Mesothelial cell of epicardium (in vitro differentiated cells): ENCODE measurements at places on chromosomes 12 and 14.

- no peak for DNase-seq
These were observed 77.7 kb upstream of the KCNJ8 start for GRCh38 chr12:21852251-21852650.

- DNase-seq: no peak
These were observed 45.8 kb downstream of the NEUROD4 start for GRCh38 chr12:55065535-55065934.

- DNase-seq: no peak
These were observed 13.8 kb upstream of the KCNJ8 start for GRCh38 chr12:21788089-21788983.

- DNase-seq: no peak
These were observed 326.4 kb downstream of the NUAK1 start for GRCh38 chr12:105812366-105812765.

DNA sequence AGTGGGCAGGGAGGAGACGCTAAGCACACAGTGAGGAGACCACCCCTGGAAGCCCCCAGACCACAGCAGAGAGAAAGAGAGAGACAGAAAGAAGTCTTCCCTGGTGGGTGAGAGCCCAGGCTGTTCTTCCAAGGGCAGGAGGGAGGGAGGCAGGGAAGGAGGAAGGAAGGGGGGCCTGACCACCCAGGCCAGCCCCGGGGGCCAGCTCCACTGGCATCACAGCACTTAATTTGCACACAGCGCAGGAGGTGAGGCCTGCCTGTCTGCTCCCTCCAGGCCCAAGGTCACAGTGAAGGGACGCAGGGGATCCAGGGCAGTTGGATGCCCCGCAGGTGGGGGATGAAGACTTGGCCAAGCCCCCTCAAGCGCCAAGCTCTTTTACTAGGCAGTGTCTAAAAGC is 141.9 kb upstream of the C14orf180 start:
- DNase-seq: no peak

DNA sequence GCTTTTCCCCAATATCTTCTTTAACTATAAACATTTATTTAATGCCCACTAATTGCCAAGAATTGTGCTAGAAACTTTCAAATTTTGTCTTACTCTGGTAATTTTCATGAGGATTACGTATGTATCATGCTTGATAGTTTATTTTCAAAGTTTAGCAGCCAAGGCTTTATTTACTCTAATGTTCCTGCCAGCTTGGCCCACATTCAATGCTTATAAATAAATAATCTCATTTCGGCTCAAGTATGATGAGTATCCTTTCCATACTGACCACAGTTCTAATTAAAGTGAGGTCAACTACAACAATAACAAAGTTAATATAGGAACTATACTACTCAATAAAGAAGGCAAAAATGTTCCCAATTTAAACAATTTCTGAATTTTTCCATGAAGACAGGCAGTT is 259.2 kb downstream of the MED13L start:
- DNase-seq: no peak

GRCh38 chr12:9634177-9634803 is 26.6 kb upstream of the KLRB1 start:
- no peak for DNase-seq

GRCh38 chr12:50740307-50740706 is 23.6 kb upstream of the ATF1 start:
- DNase-seq: no peak

DNA sequence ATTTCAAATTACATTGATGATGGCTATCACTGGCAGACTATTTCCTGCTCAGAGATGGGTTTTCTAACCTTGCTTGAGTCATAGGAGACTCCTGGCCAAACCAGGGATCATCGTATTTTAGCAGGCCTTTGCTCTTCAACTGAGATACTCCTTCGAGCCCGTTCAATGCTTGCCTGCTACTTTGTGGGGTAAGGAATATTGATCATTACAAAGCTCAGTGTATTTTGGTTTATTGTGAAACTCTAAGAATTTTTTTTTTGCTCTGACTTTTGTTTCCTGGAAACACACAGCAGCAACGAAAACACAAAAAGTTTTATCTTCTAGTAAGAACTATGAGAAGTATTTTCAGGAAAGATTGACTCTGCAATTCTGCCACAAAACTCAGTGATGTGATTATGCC is 4.1 kb downstream of the GPRC5D start:
- no peak for DNase-seq

- no peak for DNase-seq
These were observed 25.2 kb upstream of the OAS1 start for GRCh38 chr12:112881602-112882001.

- no peak for DNase-seq
These were observed 54.6 kb downstream of the PROX2 start for GRCh38 chr14:74821267-74821915.

DNA sequence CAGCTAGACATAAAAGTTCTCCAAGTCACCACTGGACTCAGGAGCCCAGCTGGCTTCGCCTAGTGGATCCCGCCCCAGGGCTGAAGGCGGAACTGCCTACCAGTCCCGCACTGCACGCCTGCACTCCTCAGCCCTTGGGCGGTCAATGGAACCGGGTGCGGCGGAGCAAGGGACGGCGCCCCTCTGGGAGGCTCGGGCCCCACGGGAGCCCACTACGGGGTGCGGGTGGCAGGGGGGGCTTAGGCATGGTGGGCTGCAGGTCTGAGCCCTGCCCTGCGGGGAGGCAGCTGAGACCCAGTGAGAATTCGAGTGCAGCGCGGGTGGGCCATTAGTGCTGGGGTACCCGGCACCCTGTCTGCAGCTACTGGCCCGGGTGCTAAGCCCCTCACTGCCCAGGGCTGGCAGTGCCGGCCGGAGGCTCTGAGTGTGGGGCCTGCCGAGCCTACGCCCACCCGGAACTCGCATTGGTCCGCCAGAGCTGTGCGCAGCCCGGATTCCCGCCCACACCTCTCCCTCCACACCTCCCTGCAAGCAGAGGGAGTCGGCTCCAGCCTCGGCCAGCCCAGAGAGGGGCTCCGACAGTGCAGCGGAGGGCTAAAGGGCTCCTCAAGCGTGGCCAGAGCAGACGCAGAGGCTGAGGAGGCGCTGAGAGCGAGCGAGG is 11.4 kb upstream of the G2E3 start:
- DNase-seq: no peak

GRCh38 chr12:6697584-6698351 is 2.8 kb downstream of the PIANP start:
- DNase-seq: no peak

GRCh38 chr12:75042125-75042524 is 167.5 kb downstream of the KCNC2 start:
- no peak for DNase-seq

- no peak for DNase-seq
These were observed 27.2 kb upstream of the MLXIP start for GRCh38 chr12:122051231-122051876.

- DNase-seq: no peak
These were observed 198.0 kb upstream of the EEA1 start for GRCh38 chr12:93127107-93127560.

DNA sequence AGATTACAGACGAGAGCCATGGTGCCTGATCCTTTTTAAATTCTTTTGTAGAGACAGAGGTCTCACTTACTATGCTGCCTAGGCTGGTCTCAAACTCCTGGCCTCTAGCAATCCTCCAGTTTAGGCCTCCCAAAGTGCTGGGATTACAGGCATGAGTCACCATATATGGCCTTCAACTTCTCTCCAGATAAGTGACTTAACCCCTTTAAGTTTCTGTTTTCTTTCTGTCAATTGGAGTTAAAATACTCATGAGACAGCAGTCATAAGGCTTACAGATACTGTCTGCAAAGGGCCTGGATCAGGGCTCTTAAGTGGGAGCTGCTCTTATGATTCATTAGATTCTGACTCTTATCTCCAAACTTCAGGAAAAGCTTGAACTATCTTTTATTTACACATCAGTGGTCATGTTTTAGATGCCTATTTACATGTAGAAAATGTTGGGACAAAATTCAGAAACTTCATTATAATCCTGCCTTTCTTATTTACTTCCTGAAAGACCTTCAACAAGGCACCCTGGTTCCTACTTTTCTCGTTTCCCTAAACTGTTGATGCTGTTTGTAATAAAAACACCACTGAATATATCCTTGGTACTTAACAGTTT is 271.5 kb upstream of the TBX3 start:
- DNase-seq: no peak

- no peak for DNase-seq
These were observed 86.8 kb downstream of the ADGRD1 start for GRCh38 chr12:131040491-131040890.

DNA sequence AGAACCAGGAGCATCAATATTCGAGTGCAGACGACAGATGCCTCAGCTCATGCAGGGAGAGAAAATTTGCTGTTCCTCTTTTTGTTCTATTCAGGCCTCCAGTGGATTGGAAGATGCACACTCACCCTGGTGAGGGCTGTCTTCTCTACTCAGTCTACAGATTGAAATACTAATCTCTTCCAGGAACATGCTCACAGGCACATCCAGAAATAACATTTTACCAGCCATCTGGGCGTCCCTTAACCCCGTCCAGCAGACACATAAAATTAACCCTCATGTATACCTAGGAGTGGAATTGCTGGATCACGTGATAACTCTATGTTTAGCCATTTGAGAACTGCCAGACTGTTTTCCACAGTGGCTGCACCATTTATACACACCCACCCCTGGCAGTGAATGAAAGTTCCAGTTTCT is 4.5 kb upstream of the OAS2 start:
- DNase-seq: no peak

- DNase-seq: no peak
These were observed 319.8 kb downstream of the CEP128 start for GRCh38 chr14:80621701-80622100.

DNA sequence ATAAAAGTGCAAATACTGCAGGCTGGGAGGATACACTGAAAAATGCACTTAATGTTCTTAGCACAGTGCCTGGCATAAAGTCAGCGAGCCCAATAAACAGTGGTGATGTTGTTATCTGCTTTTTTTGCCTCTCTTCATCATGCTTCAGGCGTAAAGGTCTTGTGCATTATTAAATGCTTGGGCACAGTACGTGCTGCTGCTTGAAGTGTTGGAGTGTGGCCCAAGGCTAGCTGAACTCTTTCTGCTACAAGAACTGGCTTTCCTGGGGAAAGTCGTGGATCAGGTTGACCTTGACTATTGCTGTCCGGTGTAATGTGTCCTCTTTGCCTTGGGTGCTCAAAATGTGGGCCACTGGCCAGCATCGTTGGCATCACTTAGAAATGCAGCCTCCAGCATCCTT is 43.0 kb downstream of the SMOC1 start:
- DNase-seq: no peak

- DNase-seq: no peak
These were observed 156.5 kb upstream of the PLEKHG7 start for GRCh38 chr12:92546259-92546634.
